ENCODE measurements at places on chromosomes 1 and 21.

GRCh38 chr1:24169286-24169685 lies 17.8 kb downstream of the IFNLR1 start:
- no peak for DNase-seq

- no peak for DNase-seq
Observed at GRCh38 chr1:206577626-206578025, 34.6 kb downstream of the EIF2D start.

DNA sequence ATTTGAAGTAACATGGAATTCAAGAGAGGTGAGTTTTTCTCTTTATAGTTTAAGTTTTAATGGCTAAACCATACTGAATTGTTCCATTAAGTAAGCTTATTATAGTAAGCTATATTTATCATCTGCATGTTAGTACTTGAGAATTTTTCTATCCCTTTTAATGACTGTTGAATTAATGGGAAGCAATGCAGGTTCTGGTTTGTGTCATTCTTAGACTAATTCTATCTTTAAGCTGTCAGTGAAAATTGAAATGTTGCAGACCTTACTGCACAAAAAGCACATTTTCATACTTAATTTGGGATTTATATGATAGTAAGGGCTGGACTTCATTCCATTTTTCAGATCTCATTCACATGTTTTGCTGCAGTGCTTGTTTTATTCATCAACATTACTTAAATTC lies 25.9 kb downstream of the SRSF11 start:
- no peak for DNase-seq

- no peak for DNase-seq
Observed at GRCh38 chr1:31012210-31012924, 53.1 kb downstream of the PUM1 start.

DNA sequence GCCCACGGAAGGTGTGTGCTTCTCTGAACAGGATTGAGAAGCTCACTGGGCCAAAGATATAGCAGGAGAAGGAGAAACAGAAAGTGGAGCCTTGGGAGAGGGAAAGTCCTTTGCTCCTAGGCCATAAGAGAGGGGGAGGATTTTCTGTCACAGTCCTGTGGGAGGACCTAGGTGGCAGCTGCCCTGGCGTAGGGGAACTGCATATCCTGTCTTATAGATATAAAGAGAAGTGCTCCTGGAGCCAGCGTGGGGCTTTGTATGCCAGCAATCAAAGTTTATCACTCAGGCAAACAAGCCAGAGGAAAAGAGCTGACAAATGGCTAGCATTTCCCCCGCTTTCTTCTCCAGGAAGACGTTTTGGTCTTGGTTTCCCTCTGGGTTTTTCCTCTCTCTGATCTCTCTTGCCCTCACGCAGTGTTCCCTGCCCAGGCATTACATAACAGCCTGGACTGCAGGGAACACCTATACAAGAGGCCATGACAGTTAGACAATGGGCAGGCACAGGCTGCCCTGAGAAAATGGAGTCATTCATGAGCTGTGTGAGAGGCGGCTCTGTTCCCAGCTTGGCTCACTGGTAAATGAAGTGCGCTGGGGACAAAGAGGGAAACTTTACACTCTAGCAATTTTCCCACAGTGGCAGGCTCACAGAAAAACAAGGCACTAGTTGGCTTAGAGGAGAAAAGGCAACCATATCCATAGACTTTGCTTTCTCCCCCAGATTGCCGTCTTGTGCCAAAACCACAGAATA lies 52.5 kb upstream of the ZNF648 start:
- no peak for DNase-seq

- DNase-seq: no peak
Observed at GRCh38 chr1:156491151-156491949, 9.2 kb downstream of the MEF2D start.

DNA sequence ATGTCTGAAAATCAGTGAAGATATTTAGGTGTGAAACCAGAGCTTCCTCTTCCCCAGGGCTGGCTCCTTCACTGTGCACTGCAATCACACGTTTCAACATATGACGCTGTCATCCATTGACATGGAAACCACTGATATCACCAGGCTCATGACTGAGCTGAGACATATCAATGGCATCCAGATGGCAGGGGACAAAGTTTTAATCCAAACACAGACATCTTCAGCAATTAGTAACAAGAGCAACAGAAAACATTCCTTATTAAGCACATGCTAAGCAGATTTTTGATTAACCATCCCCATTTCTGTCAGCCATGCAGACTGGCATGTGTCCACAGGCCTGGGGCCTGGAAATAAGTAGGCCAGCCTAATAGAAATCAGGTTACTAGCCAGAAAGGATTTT lies 108.0 kb upstream of the ADAR start:
- no peak for DNase-seq

DNA sequence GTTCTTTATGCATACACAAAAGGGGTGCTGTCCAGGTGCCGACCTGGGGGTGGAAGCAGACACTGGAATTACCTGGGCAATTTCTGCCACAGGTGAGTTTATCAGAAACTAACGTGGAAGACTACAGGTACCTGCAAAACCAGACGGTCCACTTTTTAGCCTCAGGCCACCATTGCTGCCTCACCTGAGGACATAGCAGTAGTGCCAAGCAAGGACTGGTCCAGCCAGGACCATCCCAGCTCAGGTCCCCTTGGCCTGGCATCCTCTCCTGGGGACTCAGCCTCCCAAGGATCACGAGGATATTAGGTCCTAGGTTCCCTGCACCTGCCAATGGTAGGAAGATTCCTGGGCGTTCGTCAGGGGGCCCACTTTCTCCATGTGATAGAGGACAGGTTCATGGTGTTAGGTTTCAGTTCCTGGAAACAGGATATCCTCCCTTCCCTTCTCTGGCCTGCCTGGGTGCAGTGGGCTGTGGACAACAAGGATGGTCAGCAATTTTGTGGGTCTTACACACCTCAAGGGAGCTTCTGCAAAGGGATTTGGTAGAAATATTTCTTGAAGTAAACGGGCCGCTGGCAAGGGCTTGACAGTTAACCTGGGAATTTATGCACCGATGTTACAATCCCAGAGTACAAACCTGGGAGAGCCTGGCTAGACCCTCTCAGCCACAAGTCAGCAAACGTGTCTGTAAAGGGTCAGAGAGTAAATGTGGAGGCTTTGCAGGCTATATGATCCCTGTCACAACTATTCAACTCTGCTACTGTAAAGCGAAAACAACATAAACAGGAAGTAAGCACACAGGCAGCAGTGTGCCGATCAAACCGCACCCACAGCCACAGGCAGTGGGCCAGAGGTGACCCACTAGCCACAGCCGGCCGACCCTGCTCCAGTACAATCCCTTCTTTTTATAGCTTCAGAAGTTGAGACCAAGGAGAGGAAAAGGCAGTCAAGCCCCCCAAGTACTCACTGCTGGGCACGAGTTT lies 71.4 kb upstream of the RAB4A start:
- DNase-seq: no peak

GRCh38 chr1:204076891-204077290 lies 4.0 kb downstream of the SOX13 start:
- DNase-seq: no peak

All from activated T-cell treated with anti-CD3 and anti-CD28 coated beads, Interleukin-2, amount 50 U/mL, for 48 hours (primary cell).